Fibroblast of pulmonary artery (primary cell): ENCODE measurements at places on chromosomes 6 and 20.
A peak's percentile ranks its signal among the peaks of the same experiment; 100 is the strongest.

DNA sequence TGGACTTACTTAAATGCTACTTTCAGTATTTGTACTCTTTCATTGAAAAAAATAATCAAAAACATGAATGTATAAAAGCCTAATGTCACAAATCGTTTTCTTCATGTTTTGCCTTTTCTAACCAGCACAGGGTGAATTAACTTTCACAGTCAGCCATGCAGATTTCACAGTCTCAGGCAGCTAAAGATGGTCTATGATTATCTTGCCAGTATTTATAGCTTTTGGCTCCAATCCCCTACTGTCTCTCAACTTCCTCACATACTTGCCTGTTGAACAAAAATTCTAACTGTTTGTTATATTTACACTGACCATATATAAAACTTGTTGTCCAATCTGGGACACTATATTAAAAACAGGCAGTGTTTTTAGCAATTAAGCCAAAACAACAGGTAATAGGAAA lies 358.2 kb downstream of the ARHGAP18 start:
- DNase-seq, result no peak

- DNase-seq, result no peak
Observed at GRCh38 chr6:23522792-23523547, 603.0 kb upstream of the NRSN1 start.

DNA sequence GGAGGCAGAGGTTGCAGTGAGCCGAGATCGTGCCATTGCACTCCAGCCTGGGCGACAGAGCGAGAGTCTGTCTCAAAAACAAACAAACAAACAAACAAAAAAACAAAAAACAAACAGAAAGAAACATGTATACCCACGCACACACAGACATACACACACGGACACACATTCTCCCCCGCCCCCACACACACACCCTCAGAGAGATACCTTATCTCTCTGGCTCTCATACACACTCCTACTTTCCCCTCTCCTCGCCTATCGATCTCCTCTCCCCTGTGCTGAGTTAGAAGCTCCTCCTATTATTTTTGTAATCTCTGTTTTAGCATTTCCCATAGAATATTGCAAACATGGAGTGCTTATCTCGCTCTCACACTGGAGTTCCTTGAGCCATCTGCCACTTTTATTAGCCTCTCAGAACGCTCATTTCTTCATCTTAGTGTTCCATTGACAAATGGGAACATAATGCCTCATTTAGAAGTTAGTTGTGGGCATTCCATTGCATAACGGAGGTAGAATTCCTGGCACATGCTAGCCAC lies 144.2 kb upstream of the CITED2 start:
- DNase-seq, result no peak

GRCh38 chr6:101682937-101683336 lies 289.4 kb downstream of the GRIK2 start:
- no peak for DNase-seq

GRCh38 chr20:25072226-25072811 lies 9.6 kb downstream of the VSX1 start:
- DNase-seq, result peak; percentile 38
